T-helper 17 cell (primary cell): ENCODE measurements at places on chromosomes 2 and 18.

DNA sequence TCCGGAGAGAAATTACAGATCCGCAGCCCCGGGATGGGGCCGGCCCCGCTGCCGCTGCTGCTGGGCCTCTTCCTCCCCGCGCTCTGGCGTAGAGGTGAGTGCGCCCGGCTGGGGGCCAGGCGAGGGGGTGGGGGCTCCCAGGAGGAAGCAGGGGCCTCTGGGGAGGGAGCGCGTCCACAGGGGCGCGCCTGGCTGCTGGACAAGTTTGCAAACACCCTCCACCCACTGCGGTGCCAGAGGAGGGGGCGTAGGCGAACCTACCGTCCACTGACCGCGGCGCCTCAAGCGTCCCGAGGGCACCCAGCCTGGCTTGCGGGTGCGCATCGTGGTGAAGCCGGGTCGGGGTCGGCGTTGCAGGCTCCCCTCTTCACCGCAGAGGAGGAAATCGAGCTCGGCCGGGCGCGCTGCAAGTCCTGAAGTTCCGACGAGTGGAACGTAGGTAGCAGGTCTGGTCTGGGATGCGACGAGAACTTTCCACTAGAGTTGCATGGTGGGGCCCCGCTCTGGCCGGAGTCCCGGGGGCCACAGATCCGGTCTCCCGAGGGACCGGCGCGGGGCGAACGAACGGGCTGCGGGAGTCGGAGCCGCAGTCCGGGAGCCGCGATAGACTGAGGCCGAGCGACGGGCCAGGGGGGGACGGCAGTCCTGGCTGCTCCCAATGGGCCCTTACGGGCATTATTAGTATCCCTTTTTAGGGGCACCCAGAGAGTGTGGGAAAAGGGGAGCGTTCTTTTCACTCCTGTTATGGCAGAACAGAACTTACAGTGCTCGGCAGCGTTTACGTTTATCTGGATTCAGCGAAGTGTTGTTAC, 502 bp downstream of the MERTK start:
- no peak for DNase-seq

DNA sequence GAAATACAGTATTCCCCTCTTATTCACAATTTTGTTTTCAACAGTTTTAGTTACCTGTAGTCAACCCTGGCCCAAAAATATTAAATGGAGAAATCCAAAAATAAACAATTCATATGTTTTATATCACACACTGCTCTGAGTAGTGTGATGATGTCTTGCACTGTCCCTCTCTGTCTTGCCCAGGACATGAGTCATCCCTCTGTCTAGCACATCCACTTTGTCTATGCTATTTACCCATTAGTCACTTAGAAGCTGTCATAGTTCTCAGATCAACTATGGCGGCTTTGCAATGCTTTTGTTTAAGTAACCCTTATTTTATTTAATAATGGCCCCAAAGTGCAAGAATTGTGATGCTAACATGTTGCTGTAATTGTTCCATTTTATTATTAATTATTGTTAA, 380.6 kb upstream of the REG3G start:
- DNase-seq: no peak

DNA sequence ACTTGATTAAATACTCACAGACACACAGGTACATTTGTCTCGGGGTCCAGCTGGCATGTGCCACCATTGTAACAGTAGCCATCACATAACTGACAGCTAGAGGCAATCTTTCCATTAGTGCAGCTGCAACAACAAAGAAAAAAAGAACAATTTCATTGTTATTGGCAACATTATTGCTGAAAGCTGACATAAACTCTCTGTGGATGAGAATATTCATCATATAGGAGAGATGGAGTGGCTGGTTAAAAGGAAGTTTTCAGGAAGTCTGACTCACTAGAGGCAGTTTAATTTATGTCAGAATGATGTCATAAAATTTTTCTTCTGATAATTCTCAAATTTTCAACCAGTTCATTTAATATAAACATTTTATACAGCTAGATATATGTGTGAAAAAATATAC, 1490.0 kb upstream of the NXPH2 start:
- no peak for DNase-seq

GRCh38 chr2:216424274-216424673, 12.0 kb downstream of the SMARCAL1 start:
- no peak for DNase-seq
